Putamen (tissue), 1 donor: ENCODE measurements at places on chromosomes 11 and 22.

GRCh38 chr11:65898656-65899355 lies 1.4 kb downstream of the FOSL1 start:
- no peak for DNase-seq

DNA sequence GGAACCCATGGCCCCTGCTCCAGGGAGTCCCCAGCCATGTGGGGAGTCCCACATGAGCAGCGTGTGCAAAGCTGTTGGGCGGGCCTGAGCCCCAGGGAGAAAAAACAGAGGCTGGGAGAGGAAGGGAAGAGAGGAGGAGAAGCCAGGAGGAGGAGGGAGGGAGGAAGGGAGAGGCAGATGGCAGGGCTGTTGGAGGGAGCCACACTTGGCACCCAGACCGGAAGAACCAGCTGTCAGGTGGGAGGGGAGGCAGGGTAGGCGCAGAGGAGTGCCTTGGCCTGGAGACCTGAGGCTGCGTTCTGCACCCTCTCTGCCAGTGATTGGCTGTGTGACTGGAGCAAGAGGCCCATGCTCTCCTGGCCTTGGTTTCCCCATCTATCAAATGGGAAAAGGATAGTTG lies 6.7 kb downstream of the SYNGR1 start:
- DNase-seq = no peak

GRCh38 chr22:50504369-50505211 lies 2.9 kb downstream of the LMF2 start:
- DNase-seq = no peak

GRCh38 chr22:25021976-25022711 lies 69.6 kb downstream of the KIAA1671 start:
- no peak for DNase-seq

DNA sequence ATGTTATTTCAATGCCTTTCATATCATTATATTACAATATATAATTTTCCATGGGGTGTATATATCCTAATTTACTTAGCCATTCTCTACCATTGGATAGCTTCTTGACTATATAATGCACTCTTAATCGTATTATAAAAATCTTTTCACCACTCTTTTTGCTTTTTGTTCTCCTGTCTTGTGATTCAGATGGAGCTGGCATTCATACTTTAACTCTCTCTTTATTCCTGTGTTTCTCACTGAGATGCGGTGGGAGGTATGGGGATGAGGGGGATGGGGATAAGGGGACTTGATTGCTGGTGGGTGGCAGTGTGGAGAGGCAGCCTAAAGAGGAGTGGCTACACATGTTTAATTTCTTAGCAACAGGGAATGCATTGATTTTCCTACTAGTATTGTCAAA lies 105.9 kb downstream of the NELL1 start:
- DNase-seq = no peak

- DNase-seq = no peak
Measured at GRCh38 chr11:31620434-31620833, 110.9 kb downstream of the ELP4 start.

DNA sequence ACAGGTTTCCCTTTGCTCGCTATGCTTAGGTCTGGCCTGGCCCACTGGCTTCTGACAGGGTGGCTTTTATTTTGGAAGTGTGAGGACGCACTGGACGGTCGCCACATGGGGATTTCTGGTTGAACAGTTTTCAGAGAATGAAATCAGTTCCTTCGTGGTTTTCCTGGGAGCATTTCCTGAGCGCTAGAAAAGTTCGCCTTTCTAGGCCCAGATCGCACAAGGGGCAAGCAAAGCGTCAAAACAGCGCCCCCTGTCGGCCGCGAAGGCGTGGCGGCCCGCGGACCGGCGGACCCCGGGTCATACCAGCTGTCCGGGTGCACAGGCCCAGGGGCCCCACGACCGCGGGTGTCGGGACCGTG lies 12.7 kb upstream of the CYP2R1 start:
- DNase-seq = peak; percentile 35

GRCh38 chr22:26923531-26923930 lies 266.1 kb downstream of the MIAT start:
- DNase-seq = no peak

GRCh38 chr11:9563196-9563730 lies 10.2 kb upstream of the WEE1 start:
- no peak for DNase-seq

DNA sequence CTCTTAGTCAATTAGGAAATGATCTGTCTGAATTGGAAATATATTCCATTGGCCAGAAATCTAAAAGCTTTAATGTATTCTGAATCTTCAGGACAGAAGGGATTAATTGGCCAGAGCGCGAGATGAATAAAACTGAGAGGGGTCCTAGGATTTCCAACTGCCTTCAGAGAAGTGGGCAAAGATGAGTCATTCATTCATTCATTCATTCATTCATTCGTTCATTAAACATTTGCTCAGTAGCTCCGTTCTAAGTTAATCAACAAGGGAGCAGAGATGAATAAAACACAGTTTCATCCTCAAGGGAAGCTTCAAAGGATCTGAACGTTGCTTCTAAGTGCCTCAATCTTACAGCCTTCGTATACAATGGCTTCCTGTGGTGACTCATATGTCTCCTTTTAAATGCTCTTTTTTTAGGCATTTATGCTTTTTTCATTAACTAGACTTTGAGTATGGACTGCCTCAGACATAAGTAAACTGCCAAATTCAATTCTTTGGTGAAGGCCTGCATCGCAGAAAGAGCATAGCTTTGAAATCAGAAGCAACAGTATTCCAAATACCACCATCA lies 537.4 kb upstream of the CCDC90B start:
- DNase-seq = no peak

GRCh38 chr11:116415095-116415494 lies 357.7 kb downstream of the BUD13 start:
- DNase-seq = no peak

- DNase-seq = no peak
Measured at GRCh38 chr22:43152357-43153071, 1.2 kb downstream of the TSPO start.

DNA sequence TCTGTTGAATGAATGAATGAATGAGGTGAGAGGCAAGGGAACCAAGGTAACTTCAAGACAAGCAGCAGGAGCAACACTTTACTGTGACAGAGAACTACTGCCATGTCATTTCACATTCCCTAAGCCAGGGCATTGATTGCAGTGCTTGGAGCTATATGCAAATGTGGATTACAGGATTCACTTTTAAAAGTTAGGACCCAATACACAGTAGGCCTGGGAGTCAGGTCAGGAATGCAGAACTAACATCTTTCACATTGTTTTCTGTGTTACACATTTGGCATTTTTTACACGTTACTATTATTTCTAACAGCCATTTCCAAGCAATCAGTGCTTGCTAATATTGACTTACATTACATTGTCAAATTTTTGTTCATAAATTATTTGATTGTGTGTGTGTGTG lies 26.2 kb upstream of the ME3 start:
- DNase-seq = no peak

DNA sequence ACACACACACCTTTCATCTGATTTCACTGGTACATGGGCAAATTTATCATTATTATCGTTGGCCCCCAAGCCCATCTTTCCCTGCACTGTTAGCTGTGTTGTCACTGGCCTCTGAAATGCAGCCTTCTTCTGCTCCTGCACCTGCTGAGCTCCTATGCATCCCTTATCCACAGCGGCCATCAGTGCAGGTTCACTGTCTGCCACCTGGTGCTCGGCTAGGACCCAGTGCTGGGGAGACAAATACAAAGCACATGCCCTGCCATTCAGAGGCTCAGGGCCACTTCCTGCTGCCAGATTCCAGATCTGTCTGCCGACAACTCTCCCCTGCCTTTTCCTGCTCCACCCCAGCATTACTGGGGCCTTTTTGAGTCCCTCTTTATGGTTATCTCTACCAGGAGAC lies 1205.4 kb downstream of the TBC1D22A start:
- no peak for DNase-seq

- no peak for DNase-seq
Measured at GRCh38 chr11:69587454-69588090, 53.4 kb upstream of the CCND1 start.

- DNase-seq = peak; percentile 69
Measured at GRCh38 chr11:57711414-57712255, at the start of gene MED19. TSS of gene MED19 (minus strand) at chr11:57712215. CDS start at chr11:57712179, 36 bp downstream.

- no peak for DNase-seq
Measured at GRCh38 chr11:75233754-75234172, 6.8 kb upstream of the TPBGL start.

GRCh38 chr11:15927196-15927863 lies 429.0 kb downstream of the SOX6 start:
- no peak for DNase-seq

- DNase-seq = peak; percentile 83
Measured at GRCh38 chr11:34632105-34632791, 11.4 kb downstream of the EHF start.

- no peak for DNase-seq
Measured at GRCh38 chr11:64003807-64004589, 17.8 kb downstream of the OTUB1 start.
